ENCODE measurements at places on chromosomes 13 and 19.

DNA sequence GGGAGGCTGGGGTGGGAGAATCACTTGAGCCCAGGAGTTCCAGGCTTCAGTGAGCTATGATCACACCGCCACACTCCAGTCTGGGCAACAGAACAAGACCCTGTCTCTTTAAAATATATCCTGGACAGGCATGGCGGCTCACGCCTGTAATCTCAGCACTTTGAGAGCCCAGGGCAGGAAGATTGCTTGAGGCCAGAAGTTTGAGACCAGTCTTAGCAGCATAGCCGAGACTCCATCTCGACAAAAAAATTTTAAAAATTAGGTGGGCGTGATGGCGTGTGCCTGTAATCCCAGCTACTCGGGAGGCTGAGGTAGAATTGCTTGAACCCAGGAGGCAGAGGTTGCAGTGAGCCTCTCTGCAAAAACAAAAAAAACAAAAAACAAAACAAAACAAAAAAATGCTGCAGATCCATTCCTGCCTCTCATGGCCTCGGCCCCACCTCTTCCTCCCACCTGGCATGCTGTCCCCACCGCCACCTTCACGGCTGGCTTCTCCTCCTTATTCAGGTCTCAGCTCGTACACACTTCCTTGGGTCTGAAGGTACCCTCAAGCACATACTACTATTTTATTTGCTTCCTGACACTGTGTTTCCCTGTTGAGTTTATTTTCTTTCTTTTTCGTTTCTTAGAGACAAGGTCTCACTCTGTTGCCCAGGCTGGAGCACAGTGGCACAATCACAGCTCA is 5.3 kb downstream of the RFX1 start:
- peaks cover 60% of the 10 kb centered on the region for H3K4me1 ChIP-seq
- no peaks in the 10 kb centered on the region for H3K27me3 ChIP-seq
- H3K4me3 ChIP-seq: peak overlapping the region; percentile 32
- DNase-seq: no peak
- H3K27ac ChIP-seq: peak overlapping the region; percentile 92

DNA sequence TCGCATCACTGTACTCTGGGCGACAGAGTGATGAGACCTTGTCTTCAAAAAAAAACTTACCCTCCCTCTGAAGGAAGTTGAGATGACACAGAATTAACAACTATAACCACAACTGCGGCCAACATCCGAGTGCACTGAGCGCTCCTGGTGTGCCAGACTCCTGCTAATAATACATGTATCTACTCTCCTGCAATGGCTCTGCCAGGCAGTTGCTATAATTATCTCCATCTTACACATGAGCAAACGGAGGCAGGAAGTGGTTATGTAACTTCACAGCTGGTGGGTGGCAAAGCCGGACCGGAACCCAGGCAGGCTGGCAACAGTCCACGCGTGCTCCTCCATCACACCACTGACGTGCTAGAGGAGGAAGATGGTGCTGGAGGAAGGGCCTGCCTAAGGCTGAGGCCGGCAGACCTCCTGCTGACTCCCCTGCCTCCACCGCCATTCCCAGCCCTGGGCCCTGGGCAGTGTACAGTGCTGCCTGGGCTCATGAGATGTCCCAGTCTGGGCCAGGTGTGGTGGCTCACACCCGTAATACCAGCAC is 12.6 kb downstream of the XRCC1 start:
- peak; percentile 56 for DNase-seq
- peaks cover 58% of the 10 kb centered on the region for H3K4me1 ChIP-seq
- H3K27me3 ChIP-seq: no peaks in the 10 kb centered on the region

GRCh38 chr13:102309110-102309509 is 92.7 kb downstream of the FGF14 start:
- H3K4me1 ChIP-seq: no peaks in the 10 kb centered on the region
- H3K27ac ChIP-seq: no peak overlapping the region
- no peaks in the 10 kb centered on the region for H3K36me3 ChIP-seq

- H3K36me3 ChIP-seq: no peaks in the 10 kb centered on the region
- H3K4me3 ChIP-seq: no peak overlapping the region
- H3K27ac ChIP-seq: no peak overlapping the region
- DNase-seq: no peak
- peaks cover 24% of the 10 kb centered on the region for H3K4me1 ChIP-seq
- H3K27me3 ChIP-seq: no peaks in the 10 kb centered on the region
Measured at GRCh38 chr13:60431108-60431700, 34.2 kb downstream of the TDRD3 start.

- peaks cover 54% of the 10 kb centered on the region for H3K36me3 ChIP-seq
- no peak overlapping the region for H3K27ac ChIP-seq
- DNase-seq: no peak
- H3K4me1 ChIP-seq: peaks cover 32% of the 10 kb centered on the region
- peak overlapping the region; percentile 56 for H3K4me3 ChIP-seq
Measured at GRCh38 chr19:21143428-21143827, 1.6 kb downstream of the ZNF431 start.

DNA sequence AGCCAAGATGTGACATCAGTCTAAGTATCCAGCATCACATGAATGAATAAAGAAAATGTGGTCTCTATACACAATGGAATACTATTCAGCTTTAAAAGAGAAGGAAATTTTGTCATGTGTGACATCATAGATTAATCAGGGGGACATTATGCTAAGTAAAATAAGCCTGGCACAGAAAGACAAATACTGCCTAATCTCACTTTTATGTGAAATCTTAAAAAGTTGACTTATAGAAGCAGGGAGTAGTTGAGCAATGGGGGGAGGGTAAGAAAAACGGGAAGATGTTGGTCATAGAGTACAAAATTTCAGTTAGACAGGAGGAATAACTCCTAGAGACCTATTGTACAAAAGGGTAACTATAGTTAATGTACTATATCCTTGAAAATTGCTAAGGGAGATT is 10.4 kb upstream of the LCP1 start:
- H3K4me1 ChIP-seq: no peaks in the 10 kb centered on the region
- H3K4me3 ChIP-seq: no peak overlapping the region
- H3K27me3 ChIP-seq: no peaks in the 10 kb centered on the region
- no peak for DNase-seq
- no peak overlapping the region for H3K27ac ChIP-seq

GRCh38 chr13:99013951-99014350 is 36.1 kb upstream of the DOCK9 start:
- H3K27me3 ChIP-seq: no peaks in the 10 kb centered on the region
- no peaks in the 10 kb centered on the region for H3K4me1 ChIP-seq
- H3K4me3 ChIP-seq: no peak overlapping the region
- H3K36me3 ChIP-seq: no peaks in the 10 kb centered on the region
- no peak overlapping the region for H3K27ac ChIP-seq
- DNase-seq: no peak

GRCh38 chr19:38452430-38453366 is 19.2 kb downstream of the RYR1 start:
- H3K27ac ChIP-seq: no peak overlapping the region
- DNase-seq: no peak
- H3K4me1 ChIP-seq: no peaks in the 10 kb centered on the region

- peaks cover 1% of the 10 kb centered on the region for H3K27me3 ChIP-seq
- H3K4me3 ChIP-seq: no peak overlapping the region
- no peak overlapping the region for H3K27ac ChIP-seq
- no peaks in the 10 kb centered on the region for H3K4me1 ChIP-seq
Measured at GRCh38 chr13:98103531-98103930, 39.4 kb upstream of the FARP1 start.

DNA sequence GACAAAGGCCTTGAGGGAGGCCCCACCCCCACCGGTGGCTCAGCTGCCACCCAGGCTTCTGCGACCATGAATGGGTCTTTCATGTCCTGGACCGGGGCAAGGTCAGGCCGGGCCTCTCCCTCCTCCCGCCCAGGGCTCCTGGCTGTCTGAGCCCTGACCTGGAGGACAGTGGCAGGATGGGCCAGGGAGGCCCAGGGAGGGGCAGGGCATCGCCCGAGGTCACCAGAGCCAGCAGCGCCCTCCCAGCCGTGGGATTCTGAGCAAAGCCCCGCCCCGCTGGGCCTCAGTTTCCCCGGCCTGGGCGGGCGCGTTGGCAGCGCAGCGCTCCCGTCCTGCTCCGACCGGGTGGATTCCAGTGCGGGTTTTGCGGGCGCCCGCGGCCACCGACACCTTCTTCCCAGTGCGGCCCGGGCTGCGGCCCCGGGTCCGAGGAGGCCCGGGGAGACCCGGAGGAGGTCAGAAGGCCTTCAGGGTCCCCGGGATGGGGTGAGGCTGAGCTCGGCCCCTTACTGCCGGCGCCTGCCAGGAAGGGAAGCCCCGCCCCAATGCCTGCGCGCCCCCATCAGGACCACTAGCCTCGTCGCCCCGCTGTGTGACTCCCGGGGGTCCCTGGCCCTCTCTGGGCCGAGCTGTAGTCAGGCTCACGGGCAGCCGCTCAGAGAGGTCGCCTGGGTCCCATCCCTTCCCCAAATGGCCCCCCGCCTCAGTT is 24.6 kb upstream of the SEMA6B start:
- no peak overlapping the region for H3K4me3 ChIP-seq
- H3K36me3 ChIP-seq: no peaks in the 10 kb centered on the region
- H3K4me1 ChIP-seq: peaks cover 16% of the 10 kb centered on the region
- peaks cover 46% of the 10 kb centered on the region for H3K27me3 ChIP-seq
- H3K27ac ChIP-seq: no peak overlapping the region

Measured in activated B cell treated with CpG ODN at 0.5 μM for 24 hours (primary cell).